ENCODE measurements at places on chromosomes 1 and 21.

GRCh38 chr1:66434096-66434495 is 99.9 kb upstream of the SGIP1 start:
- no peak for DNase-seq

- no peak for DNase-seq
Measured at GRCh38 chr1:39159224-39160036, 45.1 kb upstream of the MACF1 start.

GRCh38 chr1:152107031-152107983 is 7.9 kb downstream of the TCHH start:
- no peak for DNase-seq

GRCh38 chr1:184888505-184888904 is 85.8 kb downstream of the NIBAN1 start:
- DNase-seq: no peak

Measured in stimulated activated CD8-positive, alpha-beta memory T cell treated with anti-CD3 and anti-CD28 coated beads, Interleukin-12 subunit alpha, Interleukin-12 subunit beta, amount 100 ng/mL, for 1 hour (primary cell).